ENCODE measurements at places on chromosomes 4 and X.
A peak's percentile ranks its signal among the peaks of the same experiment; 100 is the strongest.

DNA sequence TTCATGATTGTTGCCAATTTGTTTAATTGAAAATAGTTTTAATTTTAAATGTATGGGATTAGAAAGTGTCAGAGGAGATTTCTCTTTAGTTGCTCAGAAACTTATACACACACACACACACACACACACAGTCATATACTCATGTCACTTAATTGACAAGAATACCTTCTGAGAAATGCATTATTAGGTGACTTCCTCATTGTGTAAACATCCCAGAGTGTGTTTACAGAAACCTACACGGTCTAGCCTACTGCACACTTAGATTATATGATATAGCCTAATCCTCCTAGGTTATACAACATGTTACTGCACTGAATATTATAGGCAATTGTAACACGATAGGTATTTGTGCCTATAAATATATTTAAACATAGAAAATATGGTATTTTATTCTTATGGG, 1327.4 kb downstream of the FSTL5 start:
- no peak for DNase-seq

DNA sequence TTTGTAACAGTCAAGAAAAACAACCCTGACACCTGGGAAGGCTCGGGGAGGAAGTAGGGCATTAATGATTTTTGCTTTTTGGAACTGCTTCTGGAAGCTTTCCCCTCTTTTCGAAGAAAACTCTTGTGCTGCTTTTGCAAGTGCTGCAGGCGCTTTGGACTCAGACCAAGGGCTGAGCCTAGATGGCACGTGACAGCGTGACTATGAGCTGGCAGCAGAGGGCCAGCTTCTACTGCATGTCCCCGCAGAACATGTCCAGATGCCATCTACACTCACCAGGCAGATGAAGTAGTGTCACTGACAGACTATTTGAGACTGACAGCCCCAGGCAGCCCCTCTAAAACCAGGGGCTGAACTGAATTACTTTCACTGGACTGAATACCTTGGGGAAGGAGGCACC, 6.2 kb downstream of the NR0B1 start:
- no peak for DNase-seq

GRCh38 chrX:15929194-15929593, 74.6 kb upstream of the AP1S2 start:
- no peak for DNase-seq

GRCh38 chr4:114811564-114812301, 213.1 kb downstream of the UGT8 start:
- no peak for DNase-seq

- no peak for DNase-seq
Observed at GRCh38 chr4:128471576-128471975, 184.0 kb upstream of the PGRMC2 start.

DNA sequence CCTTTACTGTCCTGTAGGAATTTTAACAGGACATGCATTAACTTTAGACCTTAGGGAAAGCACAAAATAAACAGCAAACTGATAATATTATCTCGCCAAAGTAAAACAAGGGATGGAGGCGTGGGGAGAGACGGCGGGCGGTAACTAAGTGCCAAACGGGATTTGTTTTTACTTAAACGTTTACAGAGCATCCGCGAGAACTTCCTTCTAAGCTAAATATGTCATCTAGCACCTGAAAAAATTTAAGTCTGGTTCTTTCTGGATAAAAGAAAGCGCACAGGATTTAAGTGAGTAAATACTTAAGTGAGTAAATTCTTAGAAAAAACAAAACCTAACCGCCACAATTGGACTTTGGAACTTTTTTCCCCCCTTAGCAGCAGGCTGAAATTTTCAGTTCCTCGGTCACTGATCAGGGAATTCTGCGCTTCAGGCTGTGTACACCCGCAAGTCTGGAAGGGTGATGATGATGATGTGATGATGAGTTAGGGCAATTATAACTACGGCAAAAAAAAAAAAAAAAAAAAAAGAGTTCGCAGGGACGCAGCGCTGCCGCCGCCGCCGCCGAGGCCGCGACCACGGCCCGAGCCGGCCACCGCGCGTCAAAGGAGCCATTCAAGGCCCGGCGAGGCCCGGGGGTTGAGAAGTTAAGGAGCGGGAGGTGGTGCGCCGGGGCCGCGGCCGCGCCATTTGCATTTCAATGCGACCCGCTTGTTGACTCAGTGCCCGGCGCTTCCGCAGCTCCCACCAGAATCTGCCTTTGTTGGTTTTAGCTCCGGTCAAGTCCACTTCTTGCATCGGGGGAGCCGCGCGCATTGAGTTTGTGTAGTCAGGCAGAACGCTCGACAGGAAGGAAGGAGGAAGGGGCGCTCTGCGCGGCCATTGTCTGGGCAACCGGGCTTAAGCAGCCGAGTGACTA, 108.8 kb downstream of the SPRY1 start:
- DNase-seq: no peak

DNA sequence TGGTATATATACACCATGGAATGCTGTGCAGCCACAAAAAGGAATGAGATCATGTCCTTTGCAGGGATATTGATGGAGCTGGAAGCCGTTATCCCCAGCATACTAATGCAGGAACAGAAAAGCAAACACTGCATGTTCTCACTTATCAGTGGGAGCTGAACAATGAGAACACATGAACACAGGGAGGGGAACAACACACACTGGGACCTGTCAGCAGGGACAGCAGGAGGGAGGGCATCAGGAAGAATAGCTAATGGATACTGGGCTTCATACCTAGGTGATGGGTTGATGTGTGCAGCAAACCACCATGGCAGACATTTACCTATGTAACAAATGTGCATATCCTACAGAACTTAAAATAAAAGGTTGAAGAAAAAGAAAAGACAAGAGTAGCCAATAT, 81.1 kb upstream of the ADAD1 start:
- DNase-seq: no peak

DNA sequence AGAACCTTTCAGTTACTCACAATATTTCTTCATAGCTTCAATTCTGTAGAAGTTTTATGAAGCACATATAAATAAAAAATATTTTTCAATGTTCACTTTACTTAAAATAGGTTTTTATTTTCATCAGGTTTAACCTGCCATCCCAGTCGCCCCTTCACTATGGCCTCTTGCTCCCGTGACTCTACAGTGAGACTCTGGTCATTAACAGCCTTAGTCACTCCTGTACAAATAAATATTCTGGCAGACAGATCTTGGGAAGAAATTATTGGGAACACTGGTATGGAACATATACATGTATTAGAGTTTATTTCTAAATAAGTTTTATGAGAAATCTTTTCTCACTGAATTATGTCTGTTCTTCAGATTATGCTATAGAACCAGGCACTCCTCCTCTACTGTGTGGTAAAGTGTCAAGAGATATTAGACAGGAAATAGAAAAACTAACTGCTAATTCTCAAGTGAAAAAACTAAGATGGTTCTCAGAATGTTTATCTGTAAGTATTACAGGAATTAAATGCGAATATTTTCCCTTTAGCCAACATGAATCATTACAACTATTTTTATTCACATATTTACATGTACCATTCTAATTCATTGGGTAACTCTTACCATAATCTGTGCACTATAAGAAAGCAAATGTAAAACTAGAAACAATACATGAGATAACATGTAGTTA, 45.6 kb downstream of the SPATA4 start:
- no peak for DNase-seq

DNA sequence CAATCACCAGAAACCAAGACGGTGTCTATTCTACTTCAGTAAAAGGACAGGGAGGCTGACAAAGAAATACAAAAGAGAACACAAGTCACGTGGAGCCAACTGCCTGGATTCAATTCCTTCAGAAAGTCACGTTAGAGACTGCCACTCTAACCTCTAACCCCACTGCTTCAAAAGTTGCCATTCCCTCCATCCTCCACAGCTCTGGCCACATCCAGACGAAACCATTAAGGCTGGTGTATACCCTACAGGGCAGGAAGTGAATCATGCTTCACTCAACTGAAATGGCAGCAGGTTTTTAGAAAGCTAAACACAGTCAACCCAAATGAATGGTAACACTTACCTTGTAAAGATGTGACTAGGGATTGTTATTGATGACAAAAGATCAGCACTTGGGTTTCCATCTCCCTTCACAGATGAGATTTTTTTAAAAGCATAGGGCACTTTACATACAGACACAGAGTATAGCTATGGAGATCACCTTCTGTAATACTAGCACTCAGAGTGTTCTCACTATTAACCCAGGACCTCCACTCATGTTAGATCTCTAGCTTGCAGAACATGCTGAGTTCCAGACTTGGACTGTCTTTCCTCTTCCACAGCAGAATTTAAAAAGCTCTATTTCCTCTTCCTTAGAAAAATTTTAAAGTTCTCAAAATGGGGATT, 37.4 kb downstream of the MAML3 start:
- DNase-seq: peak; percentile 43

DNA sequence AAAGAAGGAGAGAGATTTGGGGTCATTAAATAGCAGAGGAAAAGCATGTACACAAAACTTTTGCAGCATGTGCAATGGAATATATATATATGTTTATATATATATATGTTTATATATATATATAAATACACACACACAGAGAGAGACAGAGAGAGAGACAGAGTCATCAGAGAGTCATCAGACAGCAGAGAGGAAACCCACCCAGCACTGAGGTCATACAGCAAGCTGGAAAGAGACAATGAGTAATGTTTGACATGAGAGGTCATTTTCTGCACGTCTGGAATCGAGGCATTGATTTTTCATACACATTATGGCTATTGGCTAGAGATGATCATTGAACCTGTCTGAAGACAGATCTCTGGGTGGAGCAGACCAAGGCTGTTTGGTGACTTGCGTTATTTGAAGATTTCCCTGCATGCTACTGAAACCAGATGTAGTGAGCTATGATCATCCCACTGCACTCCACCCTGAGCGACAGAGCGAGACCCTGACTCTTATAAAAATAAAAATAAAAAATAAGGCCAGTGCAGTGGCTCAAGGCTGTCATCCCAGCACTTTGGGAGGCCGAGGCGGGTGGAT, 48.8 kb upstream of the SHOX start:
- no peak for DNase-seq

DNA sequence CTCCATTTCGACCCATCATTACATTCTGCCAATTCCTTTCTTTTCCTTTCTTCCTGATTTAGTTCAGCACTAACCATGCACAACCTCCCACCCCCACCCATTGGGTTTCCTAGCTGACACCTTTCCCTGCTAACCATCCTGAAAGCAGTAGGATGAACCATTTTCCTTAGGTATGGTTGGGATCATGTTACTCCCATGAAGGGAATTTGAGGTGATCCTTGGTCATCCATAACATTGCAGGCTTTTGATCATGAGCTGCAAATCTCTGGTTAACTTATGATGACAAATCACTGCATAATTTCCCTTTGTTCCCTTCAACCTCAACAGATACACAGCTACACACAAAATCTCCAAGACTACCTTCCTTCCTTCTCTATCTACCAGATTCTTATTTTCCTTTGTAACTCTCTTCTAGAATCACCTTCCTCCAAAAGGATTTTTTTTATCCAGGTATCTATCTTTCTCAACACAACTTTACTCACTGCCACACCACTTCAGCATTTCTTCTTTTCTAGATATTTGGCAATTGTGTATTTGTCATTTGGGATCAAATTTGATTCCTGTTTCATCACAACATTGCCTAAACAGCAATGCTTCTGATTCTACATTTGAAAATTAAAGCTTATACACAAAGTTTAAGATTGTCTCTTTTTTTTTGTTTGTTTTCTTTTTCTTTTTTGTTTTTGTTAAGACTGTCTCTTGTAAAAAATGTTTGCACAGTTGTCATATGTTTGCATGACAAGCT, 145.1 kb downstream of the RBM47 start:
- no peak for DNase-seq

DNA sequence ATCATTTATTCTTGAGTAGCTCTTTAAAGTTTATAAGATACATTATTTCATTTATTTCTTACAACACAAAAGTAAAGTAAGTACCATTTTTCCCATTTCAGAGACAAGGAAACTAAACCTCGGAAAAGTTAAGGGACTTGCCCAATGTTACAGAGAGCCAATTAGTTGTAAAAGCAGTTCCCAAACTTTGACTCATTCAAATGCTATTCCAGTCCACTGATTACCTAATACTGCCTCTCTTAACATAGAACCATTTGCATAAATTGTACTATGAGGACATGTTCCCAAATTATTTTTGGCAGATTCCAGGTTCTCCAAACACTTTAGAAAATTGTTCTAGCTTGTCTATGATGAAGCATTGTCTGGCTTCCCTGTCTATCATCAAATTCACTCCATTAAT, 45.6 kb upstream of the GRIA3 start:
- DNase-seq: no peak

- DNase-seq: no peak
Observed at GRCh38 chr4:146292508-146292907, 78.2 kb downstream of the REELD1 start.

DNA sequence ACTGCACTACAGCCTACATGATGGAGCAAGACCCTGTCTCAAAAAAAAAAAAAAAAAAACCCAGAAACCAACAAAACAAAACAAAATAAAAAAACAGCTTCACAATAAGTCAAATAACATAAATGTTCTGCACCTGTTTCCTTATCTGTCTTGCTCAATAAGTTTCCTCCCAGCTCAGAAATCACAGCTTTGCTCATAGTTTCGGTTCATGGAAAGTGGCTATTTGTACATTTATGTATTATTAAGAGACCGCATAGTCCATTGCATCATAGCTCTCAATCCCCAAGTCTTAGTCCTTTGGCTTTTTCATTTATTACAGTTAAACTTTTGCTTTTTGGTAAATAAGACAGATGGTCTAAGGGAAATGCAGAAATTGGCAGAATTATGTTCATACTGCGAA, 24.4 kb upstream of the CFAP299 start:
- DNase-seq: no peak

- no peak for DNase-seq
Observed at GRCh38 chr4:185137233-185137925, 5.7 kb upstream of the SLC25A4 start.

GRCh38 chr4:139278912-139279759, 889 bp downstream of the MGARP start:
- DNase-seq: no peak

DNA sequence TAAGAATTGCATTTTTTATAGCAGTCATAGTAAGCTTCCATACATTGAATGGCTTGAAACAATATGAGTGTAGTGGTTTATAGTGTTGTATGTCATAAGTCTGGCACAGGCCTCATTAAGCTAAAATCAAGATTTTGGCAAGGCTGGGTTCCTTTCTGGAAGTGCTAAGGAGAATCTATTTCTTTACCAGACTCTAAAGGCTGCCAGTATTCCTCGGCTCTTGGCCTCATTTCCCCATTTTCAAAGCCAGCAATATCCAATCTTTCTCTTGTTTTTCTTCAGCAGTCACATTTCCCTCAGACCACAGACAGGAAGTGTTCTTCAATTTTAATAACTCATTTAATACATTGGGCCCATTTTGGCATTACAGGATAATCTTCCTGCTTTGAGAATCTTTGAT, 1155.5 kb upstream of the PABPC4L start:
- no peak for DNase-seq

DNA sequence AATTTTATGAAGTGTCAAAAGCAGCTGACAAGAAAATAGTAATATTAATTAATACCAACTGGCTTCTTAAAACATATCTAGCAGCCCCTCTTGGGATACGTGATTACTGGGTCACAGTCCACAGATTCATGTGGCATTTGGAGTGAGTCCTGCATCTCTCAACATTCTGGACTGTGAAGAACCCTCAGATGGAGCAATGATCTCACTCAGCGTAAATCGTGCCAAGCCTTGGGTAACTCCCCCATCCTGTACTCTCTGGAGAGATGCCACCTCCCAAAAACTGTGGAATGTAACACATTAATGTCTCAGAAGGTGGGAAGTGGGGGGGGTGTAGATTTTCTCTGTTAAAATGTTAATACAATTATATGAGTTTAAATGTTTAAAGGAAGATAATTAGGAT, 118.2 kb upstream of the IQCM start:
- DNase-seq: no peak

- no peak for DNase-seq
Observed at GRCh38 chr4:7962609-7963508, 23.2 kb upstream of the AFAP1 start.

All from stimulated activated CD4-positive, alpha-beta T cell treated with anti-CD3 and anti-CD28 coated beads, Interleukin-1b, Interleukin-23, amount 100 ng/mL, for 48 hours (primary cell).